ENCODE measurements at places on chromosomes 7 and 10.
A peak's percentile ranks its signal among the peaks of the same experiment; 100 is the strongest.

GRCh38 chr10:17649836-17650235 lies 5.9 kb downstream of the STAM start:
- DNase-seq = no peak

DNA sequence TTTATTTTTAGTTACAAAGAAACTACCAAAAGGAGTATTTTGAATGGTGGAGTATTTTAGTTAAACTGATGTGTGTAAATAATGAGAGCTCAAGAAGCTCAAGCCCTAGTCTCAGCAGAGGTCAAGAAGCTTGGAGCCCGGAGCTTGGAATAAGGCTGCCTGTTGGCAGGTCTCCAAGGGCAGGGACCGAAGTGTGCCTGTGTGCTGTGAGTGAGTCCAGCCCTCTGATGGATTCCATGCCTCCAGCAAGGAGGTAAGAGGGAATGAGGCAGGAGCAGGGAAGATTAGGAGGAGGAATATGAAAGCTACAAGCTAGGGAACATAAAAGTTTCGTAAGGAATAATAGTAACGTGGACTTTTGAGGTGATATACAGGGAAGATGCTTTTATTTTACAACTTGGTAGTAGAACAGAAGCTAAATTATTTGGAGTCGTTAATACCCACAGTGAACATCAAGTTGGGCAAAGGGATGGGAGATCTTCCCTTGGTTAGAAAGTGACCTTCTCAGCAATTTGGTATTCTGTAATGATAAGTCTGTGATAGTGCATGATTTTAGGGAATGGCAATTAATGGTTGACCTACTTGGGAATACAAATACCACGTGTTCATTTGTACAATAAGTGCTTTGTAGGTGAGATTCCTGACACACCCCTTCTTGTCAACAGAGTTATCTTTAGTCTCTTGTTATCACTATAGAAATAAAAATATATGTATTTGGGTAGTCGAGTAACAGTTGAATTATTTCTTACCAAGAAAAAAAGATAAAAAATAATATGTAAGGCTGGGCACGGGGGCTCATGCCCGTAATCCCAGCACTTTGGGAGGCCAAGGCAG lies 4.6 kb downstream of the SEC23IP start:
- no peak for DNase-seq

GRCh38 chr7:31986878-31987518 lies 83.2 kb downstream of the PDE1C start:
- DNase-seq = no peak

- peak; percentile 74 for DNase-seq
Measured at GRCh38 chr10:72087969-72088888, at the start of gene SPOCK2. SPOCK2 (minus strand) TSS chr10:72088551; CDS start chr10:72088328, 223 bp downstream.

GRCh38 chr10:43728425-43728824 lies 79.7 kb upstream of the ZNF32 start:
- no peak for DNase-seq

DNA sequence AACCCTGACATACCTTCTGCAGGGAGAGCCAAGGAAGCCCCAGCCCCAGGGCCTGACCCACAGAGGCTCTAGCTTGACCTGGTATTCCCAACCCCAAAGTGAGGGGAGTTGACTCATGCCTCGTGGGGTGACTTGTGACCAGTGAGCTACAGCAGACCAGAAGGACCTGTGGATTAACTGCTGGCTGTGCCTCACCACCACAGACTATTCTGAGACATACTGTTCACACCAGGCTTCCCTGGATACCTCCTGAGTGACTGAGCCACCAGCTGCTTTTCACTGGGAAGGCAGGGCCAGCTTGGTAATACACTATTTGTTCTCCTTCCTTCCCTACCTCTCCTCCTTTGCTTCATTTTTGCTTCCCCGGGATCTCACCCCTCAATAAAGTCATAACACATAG lies 7.3 kb downstream of the PLXNA4 start:
- DNase-seq = no peak

DNA sequence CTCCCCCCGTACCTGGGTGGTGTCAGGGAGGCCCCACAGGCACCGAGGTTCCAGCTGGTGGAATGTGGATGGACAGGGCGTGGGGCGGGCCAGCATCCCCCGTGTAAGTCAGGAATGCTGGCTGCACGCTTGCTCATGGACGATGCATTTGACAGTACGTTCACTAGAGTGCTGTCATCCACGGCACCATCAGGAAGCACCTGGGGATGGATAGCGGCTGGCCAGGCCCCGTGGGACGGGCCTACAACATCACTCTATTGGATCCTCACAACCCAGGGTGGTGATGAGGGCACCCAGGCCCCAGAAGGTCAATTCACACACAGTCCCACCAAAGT lies 63.6 kb downstream of the INSIG1 start:
- DNase-seq = no peak

DNA sequence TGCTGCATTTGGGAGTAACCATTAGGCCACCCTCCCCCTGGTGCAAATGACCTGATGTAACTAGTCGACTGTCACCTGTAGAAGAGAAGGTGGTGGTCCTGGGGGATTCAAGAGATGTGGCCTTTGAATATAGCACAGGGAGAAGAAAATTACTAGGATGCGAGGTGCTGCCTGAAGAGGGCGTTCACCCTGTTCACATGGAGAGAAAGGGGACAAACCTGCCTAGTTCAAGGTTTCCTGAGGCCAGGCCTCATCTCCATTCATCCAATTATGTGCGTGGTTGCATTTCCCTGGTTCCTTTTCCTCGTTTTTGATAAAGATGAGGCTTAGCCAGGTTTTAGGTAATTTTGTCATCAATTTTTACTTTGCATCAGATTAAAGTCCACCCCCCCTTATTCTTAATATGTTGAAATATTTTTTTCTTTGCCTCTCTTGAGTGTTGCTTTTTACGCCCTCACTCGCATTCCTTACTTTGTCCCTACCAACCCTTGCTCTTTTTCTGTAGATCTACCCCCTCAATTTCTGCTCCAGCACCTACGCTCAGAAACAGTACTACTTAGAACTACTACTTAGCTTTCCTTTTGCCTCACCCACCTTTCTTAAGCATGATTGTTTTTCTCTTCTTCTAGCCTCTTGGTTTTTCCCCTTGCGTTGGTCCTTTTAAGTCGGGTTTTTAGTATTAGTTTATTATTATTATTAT lies 13.7 kb downstream of the CLCN1 start:
- DNase-seq = no peak

- no peak for DNase-seq
Measured at GRCh38 chr7:42460148-42460547, 223.1 kb upstream of the GLI3 start.

DNA sequence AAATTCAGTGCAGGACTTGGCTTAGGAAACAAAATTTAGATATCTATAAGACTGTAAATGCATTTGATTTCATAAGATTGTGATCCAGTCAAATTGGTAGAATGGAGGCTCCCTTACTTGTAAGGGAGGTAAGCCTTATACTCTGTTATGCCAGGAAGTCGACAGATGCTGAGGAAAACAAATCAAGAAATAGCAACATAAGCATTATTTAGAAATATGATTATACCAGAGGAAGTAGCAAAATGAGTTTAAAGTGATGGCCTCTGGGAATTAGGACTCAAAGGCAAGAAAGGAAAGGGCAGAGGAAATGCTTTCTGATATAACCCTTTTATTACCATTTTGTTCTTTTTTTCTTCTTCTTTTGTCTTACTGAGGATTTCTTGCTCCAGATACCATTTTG lies 40.5 kb upstream of the MTPAP start:
- no peak for DNase-seq

DNA sequence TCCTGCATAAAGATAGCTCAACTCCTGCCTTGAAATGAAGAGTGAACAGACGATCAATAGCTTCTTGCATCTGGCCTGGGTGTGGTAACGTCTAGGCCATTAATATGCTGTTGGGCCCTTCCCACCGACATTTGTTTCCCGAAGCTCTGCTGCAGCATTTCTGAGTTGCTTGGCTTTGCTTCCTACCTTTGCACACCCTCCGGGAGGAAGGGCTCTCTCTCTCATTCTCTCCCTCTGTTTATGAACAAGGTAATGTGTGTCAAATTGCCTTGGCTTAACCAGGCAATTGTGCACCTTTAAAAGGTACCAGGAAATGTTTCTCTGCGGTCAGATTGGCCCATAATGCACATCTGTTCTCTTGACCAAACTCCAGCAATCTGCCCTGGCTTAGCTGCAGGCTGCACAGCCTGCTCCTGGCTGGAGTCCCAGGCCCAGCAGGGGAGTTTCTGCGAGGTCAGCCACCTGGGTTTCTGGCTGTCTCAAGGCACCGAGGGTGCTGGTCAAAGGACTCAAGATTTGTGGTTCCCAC lies 223.7 kb downstream of the SNX10 start:
- no peak for DNase-seq

- no peak for DNase-seq
Measured at GRCh38 chr7:43511029-43511428, 71.9 kb upstream of the STK17A start.

- DNase-seq = no peak
Measured at GRCh38 chr10:71124921-71125748, 87.2 kb upstream of the UNC5B start.

DNA sequence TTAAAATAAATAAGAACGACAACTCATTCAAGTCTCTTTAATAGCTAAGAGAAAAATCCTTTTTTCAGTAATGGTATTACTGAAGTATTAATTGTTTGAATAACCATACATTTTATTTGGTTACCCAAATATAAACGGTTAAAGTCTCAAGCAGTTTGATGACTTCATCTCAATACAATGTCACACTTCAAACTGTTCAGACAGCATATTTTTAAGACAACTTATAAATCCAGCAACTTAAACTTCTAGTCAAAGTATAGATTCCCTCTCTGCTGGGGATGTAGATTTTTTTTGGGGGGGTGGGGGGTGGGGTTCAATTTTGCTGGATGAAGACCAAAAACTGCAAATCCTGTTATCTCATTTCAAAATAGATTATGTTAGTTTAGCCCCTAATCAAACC lies 42.0 kb downstream of the GNA12 start:
- DNase-seq = no peak

DNA sequence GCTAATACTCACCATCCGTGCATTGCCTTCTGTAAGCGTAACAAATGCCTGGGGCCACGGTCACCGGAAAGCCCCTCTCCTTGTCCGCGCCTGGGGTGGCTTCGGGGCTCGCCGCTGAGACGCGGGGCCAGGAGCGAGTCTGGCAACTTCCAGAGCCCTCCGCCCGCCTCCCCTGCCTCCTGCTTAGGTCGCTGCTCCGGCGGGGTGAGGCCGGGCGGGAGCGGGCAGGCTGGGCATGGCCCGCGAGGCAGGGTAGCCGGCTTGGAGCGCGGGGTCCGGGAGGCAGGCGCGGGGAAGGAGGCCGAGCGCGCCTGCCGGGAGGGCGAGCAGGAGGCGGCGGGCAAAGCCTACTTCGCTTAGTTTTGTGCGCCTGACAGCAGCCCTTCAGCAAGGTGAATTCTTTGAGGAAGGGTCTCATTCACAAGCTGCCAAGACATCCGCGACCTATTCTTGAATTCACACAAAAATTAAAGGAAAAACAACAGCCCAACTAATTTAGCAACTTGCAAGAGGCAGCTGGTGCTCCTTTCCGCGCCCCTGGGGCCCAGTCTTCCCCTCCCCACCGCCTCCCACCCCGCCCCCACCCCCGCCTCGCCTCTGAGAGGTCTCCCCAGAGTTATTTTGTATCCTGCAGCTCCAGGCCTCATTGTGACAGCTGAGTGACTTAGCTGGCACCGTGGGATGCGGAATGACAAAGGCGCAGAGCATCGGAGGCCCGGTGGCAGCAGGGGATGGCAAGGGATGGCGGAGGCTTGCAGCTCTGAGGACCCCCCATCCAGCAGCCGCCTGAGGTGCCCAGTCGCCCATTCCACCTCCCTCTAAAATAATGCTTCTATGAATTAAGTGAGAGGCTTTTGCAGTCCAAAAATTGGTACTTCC lies 12.8 kb upstream of the KAT6B start:
- DNase-seq = no peak

DNA sequence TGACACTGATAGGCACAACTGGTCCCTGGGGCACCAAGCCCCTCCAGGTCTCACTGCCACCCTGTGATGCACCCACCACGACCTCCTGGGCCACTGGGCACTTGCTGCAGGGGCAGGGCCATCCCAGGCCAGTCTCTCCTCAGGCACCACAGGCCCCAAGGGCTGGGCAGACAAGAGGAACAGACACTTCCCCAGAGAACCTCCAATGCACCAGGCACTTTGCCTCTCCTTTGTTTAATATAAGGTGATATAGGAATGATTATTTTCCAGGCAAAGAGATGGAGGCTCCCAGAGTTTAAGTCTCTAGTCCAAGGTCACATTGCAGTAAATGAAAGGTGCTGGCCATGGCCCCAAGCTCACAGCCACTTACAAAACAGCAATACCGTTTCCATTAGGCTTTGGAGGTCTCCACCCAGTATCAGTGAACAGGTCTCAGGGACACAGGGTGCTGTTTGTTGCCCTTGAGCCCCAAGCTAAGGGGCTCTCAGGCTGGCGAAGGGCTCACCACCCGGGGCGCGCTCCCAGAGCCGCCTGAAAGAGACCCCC lies 4.5 kb downstream of the DEPP1 start:
- no peak for DNase-seq

GRCh38 chr7:96720843-96721242 lies 11.2 kb upstream of the SEM1 start:
- no peak for DNase-seq

DNA sequence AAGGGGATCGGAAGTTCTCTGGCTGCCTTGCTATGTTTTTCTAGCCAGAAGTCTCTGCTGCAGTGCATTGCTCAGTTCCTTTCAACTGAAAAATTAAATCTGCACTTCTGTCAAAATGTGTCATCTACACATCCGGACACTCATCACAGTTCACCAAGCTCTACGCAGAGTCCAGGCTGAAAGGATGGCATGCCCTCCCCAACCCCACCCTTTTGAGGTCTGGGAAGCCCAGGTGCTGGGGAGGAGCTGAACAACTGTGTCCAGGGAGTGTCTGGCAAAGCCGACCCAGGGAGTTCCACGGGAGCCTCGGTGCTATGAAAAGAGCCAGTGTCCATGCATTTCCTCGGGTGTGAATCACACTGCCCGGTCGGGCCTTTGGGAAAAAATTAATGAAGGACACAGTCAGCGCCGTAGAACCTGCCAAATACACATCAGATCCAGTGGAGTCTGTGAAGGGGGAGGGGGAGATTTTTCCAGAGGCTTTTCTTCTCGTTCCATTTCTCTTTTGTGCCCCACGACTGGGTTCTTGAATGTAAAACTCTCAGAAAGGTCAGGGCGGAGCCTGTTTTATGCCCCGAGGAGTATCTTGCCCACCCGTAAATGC lies 757 bp upstream of the PALS2 start:
- DNase-seq = peak; percentile 43

GRCh38 chr10:12214763-12215218 lies 18.8 kb downstream of the CDC123 start:
- DNase-seq = peak; percentile 37

- no peak for DNase-seq
Measured at GRCh38 chr10:53045315-53045714, 272.7 kb upstream of the MBL2 start.

Data from stimulated activated CD8-positive, alpha-beta memory T cell treated with anti-CD3 and anti-CD28 coated beads, Interleukin-4, amount 100 ng/mL, for 48 hours (primary cell).